OCI-LY7 (cell line): ENCODE measurements at places on chromosomes 7 and 10. TPM values are rescaled to one million over a fixed set of nuclear protein-coding genes. Genes with fewer than 3 reads are reported as not detected.
A peak's percentile ranks its signal among the peaks of the same experiment; 100 is the strongest.

- no peak for DNase-seq
Observed at GRCh38 chr7:30880125-30880720, 31.4 kb upstream of the AQP1 start.

GRCh38 chr10:100570506-100570905, 34.8 kb downstream of the HIF1AN start:
- no peak for DNase-seq

DNA sequence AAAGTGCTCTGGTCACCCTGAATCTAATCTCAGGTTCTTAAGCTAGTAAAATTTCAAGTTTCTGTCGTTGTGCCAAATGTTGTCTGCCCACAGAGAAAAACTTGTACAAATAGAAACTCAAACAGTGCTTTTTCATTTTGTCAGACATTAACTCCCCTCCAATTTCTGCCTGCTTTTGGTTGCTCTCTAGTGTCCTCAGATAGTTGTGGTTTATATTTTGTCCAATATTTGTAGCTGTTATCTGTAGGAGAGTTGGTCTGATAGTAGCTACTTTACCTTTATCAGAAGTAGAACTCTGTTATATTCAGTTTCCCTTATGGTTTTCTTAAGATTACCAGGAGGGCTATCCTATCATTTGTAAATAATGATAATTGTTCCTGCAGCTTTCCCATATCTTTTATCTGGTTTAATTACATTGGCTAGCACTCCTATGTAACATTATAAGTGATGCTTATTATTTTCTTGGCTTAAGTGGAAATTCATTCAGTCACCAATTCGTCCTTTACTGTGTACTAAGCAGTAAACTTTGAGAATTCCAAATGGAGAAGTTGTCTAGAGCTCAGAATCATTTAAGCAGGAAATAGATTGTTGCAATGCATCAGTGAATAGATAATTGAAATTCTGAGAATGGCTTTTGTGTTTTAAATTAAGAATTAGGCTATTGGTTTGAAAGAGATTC, 91.0 kb downstream of the ANKIB1 start:
- DNase-seq: no peak

Gene SEC23IP
- 60.3 and 61.3 TPM in 2 replicates for total RNA-seq

GRCh38 chr10:15344256-15344875, 26.7 kb downstream of the FAM171A1 start:
- no peak for DNase-seq

GRCh38 chr7:29588900-29589696, 25.5 kb downstream of the PRR15 start:
- peak; percentile 52 for DNase-seq

Gene PRSS2
- 1.1 TPM in 2 replicates for total RNA-seq

Gene HOXA7
- 0.42 and 1.2 TPM in 2 replicates for total RNA-seq

DNA sequence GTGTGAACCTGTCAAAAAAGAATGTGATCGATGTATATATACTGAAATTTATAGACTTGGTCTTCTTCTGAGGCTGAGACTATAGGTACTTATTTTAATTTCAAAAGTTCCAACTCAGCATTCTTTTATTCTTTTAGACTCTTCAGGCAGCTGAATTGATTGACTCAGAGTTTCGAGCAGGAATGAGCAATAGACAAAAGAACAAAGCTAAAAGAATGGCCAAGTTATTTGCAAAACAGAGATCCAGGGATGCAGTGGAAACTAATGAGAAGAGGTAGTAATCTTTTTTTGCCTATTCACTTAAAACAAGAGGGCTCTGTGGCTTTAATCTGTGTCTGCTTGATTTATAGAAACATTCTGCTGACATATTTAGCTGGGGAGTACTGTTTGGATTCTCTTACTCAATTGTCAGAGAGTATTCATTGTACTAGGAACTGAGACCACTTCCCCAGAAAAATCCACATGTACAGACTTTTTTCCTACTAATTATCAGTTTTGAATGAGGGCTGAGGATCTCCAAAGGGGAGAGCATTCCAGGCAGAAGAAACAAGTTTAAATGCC, 30.1 kb downstream of the BTAF1 start:
- no peak for DNase-seq

- no peak for DNase-seq
Observed at GRCh38 chr10:60986791-60987190, 42.8 kb upstream of the RHOBTB1 start.

DNA sequence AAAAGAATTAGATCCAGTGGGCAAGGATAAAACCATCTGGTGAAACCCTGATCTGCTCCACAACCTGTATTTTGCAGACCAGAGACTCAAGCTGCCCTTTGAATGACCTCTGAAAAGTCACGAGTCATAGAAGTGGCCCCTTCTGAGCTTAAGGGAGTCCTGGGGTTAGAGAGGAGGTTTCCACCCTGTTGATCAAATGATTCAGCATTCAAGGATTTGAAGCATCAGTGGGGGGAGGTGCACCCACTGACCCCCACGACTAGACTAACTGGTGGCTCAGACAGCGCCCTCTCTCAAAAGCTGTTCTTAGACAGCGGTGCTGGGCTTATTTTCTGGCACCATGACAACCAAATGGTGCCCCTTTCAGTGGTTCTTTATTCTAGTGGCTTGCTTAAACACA, 44.3 kb downstream of the PLCE1 start:
- no peak for DNase-seq
